ENCODE measurements at places on chromosomes 16 and 17.

DNA sequence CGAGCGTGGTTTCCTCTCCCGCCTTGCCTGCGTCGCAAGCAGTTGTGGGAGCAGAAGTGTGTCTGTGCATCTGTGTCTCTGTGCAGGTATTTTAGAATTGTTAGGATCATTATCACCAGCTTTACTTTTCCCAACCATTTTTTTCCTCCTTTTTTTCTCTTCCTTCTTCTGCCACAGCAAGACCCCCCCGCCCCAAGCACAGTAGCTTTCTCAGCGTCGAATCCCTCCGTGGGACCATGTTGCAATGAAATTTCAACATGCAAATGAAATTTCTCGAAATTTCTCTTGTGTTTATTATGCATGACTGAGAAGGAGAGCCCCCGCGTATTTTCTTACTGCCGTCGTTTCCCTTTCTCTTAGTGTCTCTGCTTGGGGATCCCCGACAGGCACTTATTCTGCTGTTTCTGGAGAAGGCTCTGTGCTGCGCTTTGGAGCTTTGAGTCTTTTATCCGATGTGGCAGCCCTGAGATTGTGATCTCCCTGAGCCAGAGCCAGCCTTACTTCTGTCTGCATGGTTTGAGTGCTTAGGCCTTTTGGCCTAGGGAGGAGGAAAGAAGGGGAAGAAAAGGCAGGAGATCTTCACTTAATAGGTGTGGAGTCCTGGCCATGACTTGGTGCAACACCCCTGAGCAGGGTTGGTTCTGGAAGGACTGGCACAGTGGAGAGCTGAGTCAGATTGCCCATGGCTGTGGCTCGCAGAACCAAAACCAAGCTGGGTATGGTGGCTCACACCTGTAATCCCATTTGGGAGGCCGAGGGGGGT lies 5.0 kb downstream of the ARMC7 start:
- DNase-seq, result no peak

DNA sequence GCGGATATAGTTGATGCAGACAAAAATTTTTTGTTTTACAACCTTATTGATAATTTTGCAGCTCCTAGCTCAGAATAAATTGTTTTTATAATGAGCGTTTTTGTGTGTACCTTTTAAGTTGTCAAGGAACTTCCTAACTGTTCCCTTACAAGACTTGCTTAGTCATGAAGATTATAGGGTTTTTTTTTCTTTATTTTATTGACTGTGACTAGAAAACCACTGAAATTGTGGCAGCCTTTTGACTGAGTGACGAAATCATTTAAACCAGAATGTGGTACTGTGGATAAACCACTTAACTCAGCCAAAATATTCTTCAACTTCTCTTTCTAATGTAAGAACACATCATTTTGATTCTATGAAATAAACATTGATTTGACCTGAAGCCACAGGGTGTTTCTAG lies 40.8 kb upstream of the VPS4A start:
- DNase-seq, result no peak

DNA sequence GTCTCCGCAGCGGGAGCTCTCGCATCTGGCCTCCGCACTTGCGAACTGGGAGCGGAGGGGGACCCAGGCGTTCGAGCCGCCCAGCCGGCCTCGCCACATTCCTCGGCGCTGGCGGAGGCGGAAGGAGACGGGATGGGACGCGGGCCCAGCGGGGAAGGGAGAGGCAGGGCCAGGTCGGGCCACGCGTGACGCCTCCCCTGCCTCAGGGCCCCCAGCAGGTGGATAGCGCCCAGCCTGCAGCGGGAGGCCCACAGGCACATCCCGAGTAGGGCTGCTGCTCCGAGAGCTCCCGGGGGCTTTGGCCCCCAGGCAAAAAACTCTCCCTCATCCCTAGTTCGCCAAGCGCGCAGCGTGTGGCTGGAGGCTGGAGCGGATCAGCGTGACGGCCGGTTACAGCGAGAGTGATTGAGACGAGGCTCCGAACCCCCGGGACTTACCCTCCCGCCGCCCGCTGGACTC lies 800 bp downstream of the PLEKHH3 start:
- no peak for DNase-seq

DNA sequence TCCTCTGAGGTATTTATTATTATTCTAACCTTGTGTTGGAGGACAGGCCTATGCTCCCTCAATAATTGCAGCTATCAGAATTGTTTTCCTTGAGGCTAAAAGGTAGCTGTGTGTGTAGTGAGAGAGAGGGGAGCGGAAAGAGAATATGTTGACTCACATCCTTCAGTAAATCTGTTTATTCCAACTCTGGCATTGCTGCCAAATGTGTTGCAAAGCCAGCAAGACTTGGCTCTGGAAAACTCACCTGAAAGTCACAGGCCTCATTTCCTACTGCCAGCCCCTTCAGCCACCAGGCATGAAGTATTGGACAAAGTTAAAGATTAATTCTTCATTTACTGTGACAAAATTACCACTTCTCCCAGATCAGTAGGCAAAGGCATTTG lies 9.6 kb downstream of the CA10 start:
- DNase-seq, result no peak

GRCh38 chr17:55259684-55260111 lies 5.1 kb upstream of the HLF start:
- no peak for DNase-seq

DNA sequence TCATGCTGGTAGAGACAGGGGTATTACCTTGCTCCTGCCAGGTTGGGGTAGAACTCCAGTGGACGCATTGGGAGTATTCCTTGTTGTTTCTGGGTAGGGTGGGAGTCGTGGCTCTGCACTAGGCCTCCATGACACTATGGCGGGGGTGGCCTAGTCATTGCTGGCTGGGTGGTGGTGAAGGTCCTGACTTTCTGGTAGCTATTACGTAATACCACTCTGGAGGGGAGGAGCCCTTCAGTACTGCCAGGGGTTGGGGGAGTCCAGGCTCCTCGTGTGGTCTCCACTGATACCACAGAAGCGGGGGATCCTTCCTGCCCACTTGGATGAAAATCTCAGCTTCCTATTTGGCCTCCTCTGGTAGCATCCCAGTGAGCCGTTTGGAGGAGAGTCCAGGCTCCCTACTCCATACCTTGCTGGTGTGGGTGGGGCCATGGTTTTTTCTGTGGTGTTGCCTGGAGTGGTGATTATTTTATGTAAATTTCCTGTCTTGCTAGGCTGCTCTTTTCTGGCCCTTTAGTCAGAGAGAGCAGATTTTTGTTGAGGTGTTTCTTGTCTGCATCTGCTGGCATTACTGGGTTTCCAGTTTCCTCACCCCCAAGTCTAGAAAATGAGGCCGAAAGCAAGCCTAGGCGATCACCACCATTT lies 65.8 kb upstream of the GNG13 start:
- DNase-seq, result no peak

GRCh38 chr17:68310152-68310551 lies 18.9 kb downstream of the ARSG start:
- no peak for DNase-seq

GRCh38 chr17:32954477-32954876 lies 26.5 kb downstream of the TMEM98 start:
- DNase-seq, result no peak

- DNase-seq, result no peak
Observed at GRCh38 chr16:87436225-87437172, 44.4 kb downstream of the MAP1LC3B start.

DNA sequence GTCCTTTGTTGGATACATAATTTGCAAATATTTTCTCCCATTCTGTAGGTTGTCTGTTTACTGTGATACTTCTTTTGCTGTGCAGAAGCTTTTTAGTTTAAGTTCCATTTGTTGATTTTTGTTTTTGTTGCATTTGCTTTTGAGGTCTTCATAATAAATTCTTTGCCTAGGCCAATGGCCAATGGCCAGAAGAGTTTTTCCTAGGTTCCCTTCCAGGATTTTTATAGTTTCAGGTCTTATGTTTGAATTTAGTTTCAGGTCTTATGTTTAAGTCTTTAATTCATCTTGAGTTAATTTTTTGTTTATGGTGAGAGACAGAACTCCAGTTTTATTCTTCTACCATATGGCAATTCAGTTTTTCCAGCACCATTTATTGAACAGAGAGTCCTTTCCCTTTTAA lies 90.1 kb upstream of the GOT2 start:
- DNase-seq, result no peak

GRCh38 chr17:55212880-55213279 lies 51.9 kb upstream of the HLF start:
- DNase-seq, result no peak

GRCh38 chr17:44362459-44362948 lies 1.1 kb downstream of the FAM171A2 start:
- no peak for DNase-seq

DNA sequence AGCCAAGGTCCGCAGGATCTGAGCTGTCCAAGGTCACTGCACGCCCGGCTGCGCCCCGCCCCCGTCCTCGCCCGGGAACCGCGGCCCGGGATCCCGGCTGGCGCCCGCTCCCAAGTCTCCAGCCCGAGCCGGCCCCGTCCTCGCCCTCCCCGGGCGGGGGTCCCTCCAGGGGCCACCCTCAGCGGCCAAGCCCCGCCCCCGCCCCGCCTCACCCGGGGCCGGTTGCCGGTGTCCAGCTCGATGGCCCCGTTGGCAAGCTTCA lies 216 bp downstream of the VPS9D1 start:
- DNase-seq, result no peak

DNA sequence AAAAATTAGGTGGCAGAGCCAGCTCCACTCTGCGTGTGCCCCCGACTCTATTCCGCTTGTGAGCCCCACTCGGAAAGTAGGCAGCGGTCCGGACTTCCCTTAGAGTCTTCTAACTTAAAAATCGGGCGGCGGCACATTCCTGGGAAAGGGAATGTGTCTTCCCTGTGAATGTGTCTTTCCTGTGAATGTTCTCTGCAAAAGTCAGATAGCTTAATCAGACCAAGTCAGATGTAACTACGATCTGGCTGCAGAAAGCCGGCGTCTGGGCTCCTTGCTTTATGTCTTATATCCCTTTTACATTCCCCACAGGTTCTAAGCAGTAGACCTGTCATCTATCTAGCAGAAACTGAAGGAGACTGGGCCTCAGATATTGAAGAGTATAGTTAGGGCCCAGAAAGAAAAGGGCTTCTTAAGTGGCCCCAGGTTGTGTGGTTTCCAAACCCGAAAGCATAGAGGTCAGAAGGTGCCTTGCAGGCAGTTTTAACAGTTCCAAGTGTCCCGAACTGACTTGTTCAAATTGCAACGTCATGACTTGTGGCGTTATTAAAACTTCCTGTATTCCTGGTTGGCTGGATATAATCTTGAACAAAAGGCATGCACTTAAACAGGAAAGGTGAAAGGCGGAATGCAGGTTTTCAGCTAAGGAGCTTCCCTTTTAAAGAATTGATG lies 601 bp downstream of the PHKB start:
- DNase-seq, result peak; percentile 45

GRCh38 chr16:11669380-11670146 lies 1.3 kb downstream of the SNN start:
- DNase-seq, result peak; percentile 12

- DNase-seq, result peak; percentile 12
Observed at GRCh38 chr17:49585422-49586027, 9.9 kb downstream of the NXPH3 start.
